ENCODE measurements at places on chromosomes 11 and 22.
A peak's percentile ranks its signal among the peaks of the same experiment; 100 is the strongest.

GRCh38 chr11:13011466-13012055 lies 2.4 kb downstream of the RASSF10 start:
- no peak for ATAC-seq

- no peak for ATAC-seq
Observed at GRCh38 chr11:134025082-134025429, 43.8 kb upstream of the JAM3 start.

DNA sequence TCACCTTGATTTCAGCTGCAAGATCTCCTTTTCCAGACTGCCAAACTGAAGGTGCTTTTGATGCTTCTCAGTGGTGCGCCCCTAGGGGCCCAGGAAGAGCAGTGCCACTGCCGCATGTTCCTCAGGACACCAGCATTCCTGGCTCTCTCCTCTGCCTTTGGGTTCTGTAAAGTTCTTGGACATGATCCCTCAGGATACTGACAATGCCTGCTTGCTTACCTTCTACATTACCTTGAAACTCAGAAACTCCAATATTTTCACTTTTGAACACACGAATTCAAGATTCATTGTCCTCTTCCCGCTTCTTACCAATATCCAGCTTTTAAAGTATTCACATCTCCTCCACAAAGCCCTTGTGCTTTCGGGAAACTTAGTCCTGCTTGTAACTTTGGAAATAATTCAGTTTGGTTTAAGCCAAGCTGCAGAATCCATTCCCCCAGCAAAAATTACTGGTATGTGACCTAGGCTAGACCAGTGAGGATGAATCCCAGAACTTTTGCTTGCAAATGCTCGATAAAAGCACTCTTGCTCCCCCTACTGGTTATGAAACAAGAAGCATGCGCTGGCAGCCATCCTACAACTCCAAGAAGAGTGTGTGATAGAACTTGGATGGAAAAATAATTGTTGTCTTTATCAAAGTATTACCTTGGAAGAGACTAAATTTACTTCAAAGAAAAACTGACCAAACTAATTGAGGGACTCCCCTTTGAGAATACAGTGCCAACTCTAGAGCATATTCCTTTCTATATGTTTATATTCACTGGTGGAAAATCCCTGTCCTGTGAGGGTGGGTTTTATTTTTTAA lies 16.5 kb upstream of the OR5B21 start:
- ATAC-seq, result peak; percentile 97

DNA sequence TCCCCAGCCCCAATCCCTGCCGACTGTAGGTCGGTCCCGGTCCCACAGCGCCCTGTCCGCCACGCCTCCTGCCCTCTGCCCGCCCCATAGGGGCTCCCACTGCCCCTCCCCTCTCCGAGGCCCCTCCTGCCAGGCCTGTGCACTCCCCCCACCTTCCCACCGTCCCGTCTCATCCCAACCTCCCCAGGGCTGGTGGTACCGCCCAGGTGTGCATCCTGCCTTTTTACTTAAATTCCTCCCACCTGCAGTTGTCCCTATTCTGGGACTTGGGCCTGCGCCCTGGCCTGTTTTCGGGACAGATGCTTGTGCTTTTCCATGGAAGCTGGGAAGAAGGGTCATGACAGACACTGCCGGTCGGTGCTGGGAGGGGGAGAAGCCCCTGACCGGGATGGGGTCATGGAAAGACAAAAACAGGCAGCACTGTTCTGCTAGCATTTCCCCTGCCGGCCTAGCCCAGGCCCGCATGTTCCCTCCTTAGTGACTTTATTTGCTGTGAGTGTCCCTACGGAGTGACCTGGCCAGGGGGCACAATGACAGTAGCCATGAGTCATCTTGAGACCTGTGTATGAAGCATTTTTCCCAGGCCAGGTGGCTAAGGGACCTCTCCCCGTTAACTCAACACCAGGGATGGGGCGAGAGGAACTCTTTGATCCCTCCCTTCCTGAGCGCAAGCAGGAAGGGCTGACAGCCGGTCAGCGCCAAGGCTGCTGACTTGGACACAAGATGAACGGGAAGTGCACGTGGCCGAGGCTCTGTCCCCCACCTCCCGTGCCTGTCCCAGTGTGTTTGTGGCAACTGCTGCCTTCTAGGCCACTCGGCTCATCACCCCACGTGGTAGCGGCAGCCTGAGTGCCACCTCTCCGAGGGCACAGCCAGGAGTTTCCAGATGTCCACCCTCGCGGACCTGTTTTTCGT lies 7.1 kb downstream of the TBX1 start:
- peak; percentile 28 for ATAC-seq

DNA sequence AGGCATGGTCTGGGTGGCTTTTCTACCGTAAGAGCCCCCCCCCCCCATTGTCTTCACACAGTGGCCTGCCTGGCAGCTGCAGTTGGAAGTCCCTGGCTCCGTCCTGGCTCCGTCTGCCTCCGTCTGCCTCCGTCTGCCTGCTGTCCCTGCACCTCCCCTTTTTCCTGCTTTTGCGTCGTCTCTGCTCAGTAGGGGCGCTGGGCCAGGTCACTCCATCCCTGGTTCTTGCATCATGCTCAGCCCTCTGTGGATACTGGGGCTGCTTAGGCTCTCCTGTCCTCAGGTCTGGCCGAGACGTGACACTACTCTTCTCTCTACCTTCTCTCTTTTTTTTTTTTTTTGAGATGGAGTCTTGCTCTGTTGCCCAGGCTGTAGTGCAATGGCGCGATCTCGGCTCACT lies 27.8 kb downstream of the AP2A2 start:
- ATAC-seq, result peak; percentile 52

- peak; percentile 65 for ATAC-seq
Observed at GRCh38 chr11:88337987-88338668, 592 bp upstream of the CTSC start.

DNA sequence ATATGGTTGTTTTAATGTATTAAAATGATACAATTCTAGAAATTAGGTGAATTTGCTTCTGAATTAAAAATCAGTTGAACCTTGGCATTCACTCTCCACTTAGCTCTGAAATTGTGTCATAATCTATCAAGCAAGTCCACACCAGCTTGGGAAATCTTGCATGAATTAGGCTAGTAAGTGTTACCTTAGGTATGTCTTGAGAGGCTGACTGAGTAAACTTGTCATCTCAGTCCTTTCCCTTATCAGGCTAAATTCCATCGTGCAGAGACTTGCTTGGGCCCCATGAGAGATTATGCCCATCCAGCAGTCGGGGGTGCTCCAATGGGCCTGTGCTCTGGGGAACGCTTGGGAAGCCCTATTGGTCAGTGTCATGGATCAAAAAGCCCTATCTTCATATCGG lies 33.9 kb upstream of the ST14 start:
- ATAC-seq, result no peak

DNA sequence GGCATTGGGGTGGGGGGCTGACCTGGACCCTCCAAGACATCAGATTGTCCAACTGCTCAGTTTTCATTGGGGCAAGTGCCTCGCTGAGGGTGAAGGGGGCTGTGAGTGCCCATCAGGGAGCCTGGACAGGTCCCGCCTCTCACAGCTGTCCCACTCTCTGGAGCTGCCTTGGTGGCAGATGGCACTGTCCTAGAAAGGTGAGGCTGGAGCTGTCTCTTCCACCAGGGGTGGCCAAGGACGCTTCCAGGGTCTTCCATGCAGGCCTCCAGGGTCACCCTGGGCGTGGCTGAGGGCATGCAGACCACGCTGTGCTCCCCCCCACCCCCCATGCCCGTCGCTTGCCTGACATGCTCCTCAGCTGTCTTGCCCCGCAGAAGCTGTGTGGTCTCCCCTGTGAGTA lies 53.5 kb upstream of the CCDC188 start:
- no peak for ATAC-seq

GRCh38 chr22:26646158-26646557 lies 11.2 kb upstream of the MIAT start:
- ATAC-seq, result no peak

GRCh38 chr11:116145187-116145865 lies 627.5 kb downstream of the BUD13 start:
- no peak for ATAC-seq

GRCh38 chr22:28950617-28951411 lies 67.4 kb downstream of the ZNRF3 start:
- no peak for ATAC-seq

- peak; percentile 33 for ATAC-seq
Observed at GRCh38 chr22:29702000-29702930, 17.5 kb upstream of the CABP7 start.

GRCh38 chr11:34953955-34954354 lies 37.5 kb downstream of the PDHX start:
- no peak for ATAC-seq

GRCh38 chr11:88439356-88439755 lies 101.8 kb upstream of the CTSC start:
- ATAC-seq, result no peak

All from motor neuron (in vitro differentiated cells).